NCI-H2081 treated with DMSO at 0.1 percent for 48 hours (cell line): ENCODE measurements at places on chromosomes 2 and 18.

- peak; percentile 63 for DNase-seq
Observed at GRCh38 chr18:52888014-52888413, 548.0 kb downstream of the DCC start.

DNA sequence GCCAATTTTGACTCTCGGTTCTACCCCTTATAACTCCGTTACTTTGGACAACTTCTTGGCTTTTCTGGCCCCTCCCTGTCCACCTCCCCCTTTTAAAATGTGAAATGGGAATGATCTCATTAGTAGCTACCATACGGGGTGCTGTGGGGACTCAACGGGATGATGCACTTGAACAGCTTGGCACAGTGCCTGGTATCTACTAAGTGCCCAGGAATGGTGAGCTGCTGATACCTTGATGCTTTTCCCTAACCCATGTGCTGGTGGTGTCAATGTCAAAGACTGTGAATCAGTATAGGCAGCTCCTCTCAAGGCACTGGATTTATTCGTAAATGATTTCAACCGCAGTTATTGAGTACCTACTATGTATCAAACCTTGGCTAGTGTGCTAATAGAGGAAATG is 204.2 kb downstream of the LOXHD1 start:
- DNase-seq, result no peak

GRCh38 chr2:15533860-15534480 is 27.2 kb downstream of the NBAS start:
- no peak for DNase-seq

GRCh38 chr2:238838786-238839327 is 9.0 kb upstream of the TWIST2 start:
- no peak for DNase-seq

DNA sequence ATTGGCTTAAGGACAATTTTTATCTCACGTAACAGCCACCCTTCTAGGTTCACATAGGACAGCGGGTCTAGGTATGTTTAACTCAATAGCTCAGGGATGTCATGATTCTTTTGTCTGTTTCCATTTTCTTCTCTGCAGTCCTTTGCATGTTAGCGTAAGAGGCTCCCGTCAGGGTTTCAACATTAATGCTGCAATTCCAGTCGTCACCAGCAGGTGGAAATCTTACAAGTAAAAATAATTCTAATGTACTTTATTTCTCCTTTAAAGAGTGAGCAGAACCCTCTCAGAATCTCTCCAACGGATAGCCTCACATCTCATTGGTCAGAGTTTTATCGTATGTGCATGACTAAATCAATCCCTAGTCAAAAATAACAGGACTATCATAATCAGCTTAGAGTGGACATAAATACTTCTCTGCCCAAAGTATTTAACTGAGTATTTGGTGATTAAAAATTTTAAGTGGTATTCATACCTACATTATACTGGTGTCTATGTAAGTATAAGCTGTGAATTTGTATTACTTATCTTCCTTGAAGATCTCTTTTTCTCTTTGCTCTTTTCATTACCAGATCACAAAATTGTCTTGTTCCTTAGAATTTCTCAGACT is 487.2 kb upstream of the GCFC2 start:
- no peak for DNase-seq

DNA sequence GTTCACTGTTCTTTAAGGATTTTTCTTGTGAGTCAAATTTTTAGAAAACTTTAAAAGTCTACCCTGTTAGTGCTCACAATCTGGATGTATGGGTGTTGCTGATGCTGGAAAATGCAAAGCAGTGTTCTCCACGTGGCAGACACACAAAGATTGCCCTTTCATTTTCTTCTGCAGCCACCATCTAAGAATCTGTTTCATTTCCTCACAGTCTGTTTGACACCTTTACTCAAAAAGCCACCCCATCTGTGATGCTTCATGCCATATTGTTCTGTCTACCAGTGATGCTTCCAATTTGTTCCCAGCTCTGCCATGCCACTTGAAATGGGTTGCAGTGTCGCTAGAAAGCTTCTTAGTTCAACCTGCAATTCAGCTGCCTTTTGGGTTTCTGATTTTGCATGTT is 464.2 kb upstream of the UBE2E3 start:
- no peak for DNase-seq

- DNase-seq, result no peak
Observed at GRCh38 chr2:227192491-227192890, 28.1 kb downstream of the COL4A3 start.
